NCI-H1694 (cell line): ENCODE measurements at places on chromosomes 12 and 14.

GRCh38 chr12:12604740-12605139, 6.9 kb upstream of the CREBL2 start:
- no peak for DNase-seq

DNA sequence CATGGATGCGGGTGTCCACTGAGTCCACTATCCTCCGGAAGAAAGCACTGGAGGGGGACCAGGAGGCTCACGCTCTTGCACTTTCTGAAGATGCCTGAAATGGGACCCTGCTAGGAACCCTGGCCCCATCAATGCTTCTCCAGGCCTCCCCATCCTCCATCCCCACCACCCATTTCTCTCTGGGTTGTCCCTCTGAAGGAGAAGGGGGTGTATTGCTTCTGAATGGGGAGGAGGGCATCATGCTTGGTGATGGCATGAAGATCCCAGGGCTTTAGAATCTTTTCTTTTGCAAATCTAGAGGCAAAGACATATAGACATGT, 681 bp upstream of the JPH4 start:
- DNase-seq = no peak

- no peak for DNase-seq
Measured at GRCh38 chr14:34340025-34340625, 121.9 kb downstream of the SPTSSA start.

DNA sequence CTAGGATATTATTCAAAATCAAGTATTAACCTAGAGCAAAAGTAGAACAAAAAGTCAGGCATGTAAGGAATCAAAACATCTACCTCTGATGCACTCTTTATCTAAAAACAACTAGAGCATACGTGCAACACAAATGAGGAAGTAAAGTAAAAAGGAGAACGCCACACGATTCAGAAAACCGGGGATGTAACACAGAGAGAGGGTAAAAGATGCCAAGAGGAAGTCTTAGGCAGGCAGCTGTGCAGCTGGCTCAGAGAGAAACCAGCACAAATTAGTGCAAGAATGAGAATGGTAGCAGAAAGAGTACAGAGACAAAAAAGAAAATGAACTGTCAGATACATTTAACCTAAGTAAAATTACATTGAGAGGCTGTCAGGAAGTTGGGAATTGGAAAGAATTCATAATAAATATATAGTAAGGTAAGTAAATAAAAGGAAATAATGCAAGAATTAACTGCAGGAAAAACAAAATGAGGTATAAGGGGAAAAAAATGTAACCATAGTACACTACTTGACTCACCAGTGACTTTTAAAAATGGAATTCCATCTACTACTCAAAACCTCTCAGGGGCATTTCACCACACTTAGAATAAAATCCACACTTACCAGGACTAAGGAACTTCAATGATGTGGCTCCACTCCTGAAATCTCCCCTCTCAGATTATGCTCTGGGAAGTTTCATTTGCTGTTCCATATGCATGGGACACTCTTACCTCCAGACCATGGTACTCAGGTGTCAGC, 17.1 kb downstream of the BCAT1 start:
- no peak for DNase-seq

DNA sequence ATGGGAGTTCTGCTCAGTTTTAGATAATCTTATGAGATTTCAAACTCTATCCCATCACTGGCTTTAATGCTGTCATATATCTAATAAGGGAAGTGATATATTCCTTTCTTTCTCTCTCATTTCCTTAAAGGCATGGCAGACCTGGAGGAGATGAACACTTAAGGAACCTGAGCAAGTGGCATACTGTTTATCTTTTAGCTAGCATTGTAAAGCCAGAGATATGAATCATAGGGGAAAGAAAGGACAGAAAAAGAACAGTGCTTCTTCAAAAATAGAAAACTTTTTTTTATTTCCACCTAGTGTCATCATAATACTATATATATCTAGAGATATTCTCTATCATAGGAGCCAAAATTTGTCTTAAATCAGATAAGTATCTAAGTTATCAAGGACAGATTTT, 68.3 kb upstream of the PSMA6 start:
- no peak for DNase-seq

GRCh38 chr14:35247777-35248475, 44.3 kb upstream of the PSMA6 start:
- no peak for DNase-seq

- no peak for DNase-seq
Measured at GRCh38 chr14:83085725-83086124, 1552.1 kb upstream of the SEL1L start.

- DNase-seq = no peak
Measured at GRCh38 chr12:94962670-94963069, 40.8 kb downstream of the NDUFA12 start.

- DNase-seq = no peak
Measured at GRCh38 chr14:53010193-53011040, 59.6 kb upstream of the FERMT2 start.

DNA sequence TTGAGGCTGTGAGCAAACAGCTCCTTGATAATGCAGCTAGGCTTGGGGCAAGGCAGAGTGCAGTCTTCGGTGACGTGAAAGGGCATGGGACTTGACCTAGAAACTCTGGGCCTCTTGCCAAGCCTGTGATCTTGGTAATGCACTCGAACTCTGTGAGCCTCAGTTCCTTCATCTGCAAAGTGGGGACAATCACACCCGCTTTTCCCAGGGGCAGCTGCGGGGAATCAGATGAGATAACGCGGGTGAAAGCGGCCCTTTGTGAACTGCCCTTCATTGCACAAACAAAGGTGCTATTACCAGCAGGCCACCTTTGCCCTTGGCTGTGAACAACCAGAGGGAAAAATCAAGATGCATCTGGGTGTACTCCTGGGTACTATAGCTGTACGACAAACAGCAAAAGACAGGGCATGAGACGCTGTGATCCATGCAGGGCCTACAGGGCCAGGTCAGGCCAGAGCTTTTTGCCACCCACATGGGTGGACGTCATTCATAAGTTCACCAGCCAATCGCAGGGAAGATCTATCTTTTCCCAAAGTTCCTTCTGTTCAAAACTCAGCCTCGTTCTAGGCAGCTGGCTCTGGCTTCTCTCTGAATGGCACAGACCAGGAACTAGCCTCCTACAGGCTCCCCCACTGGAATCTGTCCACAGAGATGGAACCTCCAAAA, 3.2 kb downstream of the MSI1 start:
- no peak for DNase-seq

GRCh38 chr12:113424915-113425823, 3.0 kb downstream of the SDSL start:
- DNase-seq = peak; percentile 2

GRCh38 chr14:74263181-74263580, 23.9 kb downstream of the VSX2 start:
- no peak for DNase-seq

DNA sequence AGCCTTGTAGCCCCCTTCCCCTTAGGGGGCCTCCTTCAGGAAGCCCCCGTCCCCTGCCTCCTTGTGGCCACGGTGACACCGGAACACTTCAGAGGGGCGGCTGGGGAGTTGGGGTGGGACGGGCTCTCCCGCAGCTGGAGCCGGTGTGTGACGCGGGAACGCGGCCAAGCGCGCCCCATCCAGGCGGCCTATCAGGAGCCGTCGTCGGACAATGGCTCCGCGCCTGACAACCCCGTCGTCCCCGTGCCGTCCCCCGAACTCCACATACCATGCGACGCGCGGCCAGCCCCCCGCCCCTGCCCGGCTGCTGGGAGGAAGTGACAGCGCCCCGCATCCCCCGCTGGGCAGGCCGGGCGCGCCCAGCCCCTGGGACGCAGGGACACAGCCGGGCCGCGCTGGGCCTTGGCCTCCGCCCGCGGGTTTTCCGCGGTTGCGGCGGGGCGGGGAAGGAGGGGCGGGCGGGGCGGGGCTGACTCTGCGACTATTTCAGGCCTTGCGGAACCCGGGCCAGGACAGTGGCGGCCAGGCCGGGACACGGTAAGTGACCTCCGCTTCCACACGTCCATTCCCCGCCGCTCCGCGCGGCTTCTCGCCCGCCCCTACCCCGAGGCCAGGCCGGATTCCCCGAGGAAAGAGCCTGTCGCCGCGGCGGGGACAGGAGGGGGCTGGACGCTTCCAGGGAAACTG, at the start of gene TNFAIP2:
TNFAIP2 (plus strand) TSS at position 515 of the 687 bp plus-strand sequence. CDS start 2,997 bp downstream, outside the sequence.
- DNase-seq = no peak

- DNase-seq = no peak
Measured at GRCh38 chr12:65960820-65961189, 136.5 kb downstream of the HMGA2 start.

DNA sequence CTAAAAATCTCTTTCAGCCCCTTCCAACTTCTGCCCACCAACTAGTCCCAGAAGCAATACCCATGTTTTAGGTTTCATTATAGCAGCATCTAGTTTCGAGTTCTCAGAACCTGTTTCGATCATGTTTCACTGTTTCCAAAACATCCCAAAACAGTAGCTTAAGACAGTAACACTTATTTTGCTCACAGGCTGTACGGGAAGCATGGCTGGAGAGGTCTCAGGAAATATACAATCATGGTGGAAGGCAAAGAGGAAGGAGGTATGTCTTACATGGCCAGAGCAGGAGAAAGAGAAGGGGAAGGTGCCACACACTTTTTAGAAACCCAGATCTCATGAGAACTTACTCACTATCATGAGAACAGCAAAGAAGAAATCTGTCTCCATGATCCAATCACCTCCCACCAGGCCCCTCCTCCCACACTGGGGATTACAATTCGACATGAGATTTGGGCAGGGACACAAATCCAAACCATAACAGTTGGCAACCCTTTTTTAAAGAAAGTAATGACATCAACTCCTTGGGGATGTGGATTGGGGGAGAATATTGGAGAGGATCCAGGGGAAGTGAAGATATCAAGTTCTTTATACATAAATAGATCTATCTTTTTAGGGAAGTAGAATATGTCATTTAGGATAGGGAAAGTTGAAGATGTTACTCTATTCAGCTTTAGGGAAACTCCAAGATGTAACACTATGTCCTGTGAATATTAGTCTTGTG, 269.9 kb upstream of the PLEKHG7 start:
- no peak for DNase-seq

DNA sequence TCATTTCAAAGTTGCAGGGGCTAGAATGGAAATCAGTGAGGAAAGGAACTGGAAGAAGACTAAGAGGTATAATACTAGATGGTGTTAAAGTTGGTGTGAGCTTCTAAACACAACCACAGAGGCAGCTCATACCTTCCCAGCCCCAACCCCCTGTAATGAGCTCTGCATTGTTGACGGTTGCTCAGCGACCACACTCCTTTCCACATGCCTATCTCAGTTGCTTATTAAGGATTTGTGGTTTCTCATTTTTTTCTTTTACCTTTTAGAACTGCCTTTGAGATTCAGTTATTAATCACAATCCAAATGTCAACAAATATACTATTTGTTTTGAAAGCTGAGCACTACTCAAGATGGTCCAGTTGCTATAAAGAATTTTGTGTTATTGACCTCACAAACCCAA, 62.1 kb upstream of the KIF21A start:
- DNase-seq = no peak

- no peak for DNase-seq
Measured at GRCh38 chr14:56153267-56153666, 35.1 kb downstream of the PELI2 start.

- DNase-seq = no peak
Measured at GRCh38 chr14:32620724-32621123, 291.6 kb downstream of the AKAP6 start.

DNA sequence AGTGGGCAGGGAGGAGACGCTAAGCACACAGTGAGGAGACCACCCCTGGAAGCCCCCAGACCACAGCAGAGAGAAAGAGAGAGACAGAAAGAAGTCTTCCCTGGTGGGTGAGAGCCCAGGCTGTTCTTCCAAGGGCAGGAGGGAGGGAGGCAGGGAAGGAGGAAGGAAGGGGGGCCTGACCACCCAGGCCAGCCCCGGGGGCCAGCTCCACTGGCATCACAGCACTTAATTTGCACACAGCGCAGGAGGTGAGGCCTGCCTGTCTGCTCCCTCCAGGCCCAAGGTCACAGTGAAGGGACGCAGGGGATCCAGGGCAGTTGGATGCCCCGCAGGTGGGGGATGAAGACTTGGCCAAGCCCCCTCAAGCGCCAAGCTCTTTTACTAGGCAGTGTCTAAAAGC, 141.9 kb upstream of the C14orf180 start:
- DNase-seq = no peak

DNA sequence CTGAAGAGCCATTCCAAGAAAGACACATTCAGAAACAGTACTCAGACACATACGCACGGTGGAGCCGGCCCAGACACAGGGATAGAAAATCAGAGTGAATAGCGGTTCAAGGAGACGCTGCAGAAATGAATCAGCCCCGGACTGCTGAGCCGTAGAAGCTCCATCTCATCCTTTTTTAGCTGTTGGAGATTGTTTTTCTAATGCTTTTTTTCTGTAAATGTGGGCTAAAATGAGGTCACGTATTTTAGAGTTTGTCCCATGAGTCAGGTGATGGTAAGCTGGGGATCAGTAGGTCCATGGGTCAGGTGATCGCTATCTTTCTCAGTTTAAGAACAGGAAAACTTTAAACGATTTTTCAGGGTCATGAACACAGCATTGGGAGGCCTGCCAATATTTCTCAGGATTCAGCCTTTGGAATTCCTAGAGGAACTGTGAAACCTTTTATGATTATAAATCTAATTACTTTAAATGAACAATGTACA, 202.4 kb downstream of the ITPR2 start:
- DNase-seq = no peak

DNA sequence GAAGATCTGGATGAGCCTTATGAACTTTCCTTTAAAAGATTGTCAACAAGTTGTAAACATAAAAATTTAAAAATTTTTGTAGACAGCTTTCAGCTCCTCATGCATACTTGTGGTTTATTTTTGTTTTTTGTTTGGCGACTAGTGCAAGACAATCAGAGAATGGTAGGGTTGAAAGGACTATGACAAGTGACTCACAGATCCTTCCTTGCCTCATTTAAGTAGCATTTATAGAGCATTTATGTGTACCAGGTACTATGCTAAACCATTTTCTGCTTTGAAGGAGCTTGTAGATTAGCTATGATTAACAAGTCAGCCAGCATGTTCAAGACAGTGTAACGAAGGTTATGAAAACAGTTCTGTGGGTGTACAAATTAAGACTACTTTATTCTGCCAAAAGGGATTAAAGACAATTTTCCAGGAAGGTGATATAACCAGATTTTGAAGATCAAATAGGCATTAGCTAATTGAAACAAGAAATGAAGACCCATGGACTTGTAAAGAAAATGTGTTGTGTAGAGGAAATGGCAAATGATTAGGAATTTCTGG, 122.0 kb downstream of the PCNX1 start:
- no peak for DNase-seq

DNA sequence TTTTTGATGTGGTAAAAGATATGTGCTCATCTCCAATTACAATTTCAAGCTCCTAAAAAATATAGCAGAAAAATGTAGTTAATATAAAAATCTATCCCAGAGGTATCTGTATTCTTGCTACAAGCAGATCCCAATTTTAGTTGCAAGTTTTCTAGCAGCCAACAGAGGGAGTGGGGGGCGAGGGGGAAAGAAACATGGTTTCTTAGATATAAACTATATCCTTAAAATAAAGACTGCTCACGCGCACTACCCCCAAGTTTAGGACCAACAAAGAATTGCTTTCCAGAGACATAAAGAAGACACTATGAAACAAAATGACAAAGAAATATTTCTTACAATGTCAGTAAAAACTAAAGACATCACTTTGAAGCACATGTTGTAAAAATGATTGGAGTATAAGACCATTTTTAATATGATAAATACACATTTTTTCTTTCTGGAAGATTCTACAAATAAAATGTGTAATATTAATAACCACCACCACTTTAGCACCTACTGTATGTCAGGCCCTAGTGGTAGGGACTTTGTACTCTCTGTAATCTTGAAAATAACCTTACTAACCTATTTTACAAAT, 5.4 kb downstream of the MAGOHB start:
- DNase-seq = no peak
